ENCODE measurements at places on chromosomes 1 and 21. TPM values are rescaled to one million over a fixed set of nuclear protein-coding genes. Genes with fewer than 3 reads are reported as not detected.

GRCh38 chr1:10738061-10739058, 58.1 kb downstream of the CASZ1 start:
- DNase-seq, result no peak

GRCh38 chr1:230509281-230509977, 83.3 kb upstream of the PGBD5 start:
- DNase-seq, result no peak

The NUP210L gene
- not detected for total RNA-seq

The ZNF281 gene
- total RNA-seq, result 20.6 TPM

GRCh38 chr21:45970674-45971615, 10.6 kb upstream of the COL6A1 start:
- peak; percentile 55 for DNase-seq

DNA sequence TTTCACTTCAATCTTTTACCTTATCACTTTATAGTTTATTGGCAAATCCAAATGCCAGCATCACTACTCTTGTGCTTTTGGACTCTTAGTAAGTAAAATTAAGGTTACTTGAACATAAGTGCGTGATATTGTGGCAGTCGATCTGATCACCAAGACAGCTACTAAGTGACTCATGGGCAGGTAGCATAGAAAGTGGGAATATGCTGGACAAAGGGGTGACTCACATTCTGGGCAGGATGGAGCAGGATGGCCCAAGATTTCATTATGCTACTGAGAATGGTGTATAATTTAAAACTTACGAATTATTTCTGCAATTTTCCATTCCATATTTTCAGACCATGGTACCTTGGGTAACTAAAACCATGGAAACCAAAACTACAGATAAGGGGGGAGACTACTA, 120.2 kb downstream of the ROR1 start:
- DNase-seq, result no peak

DNA sequence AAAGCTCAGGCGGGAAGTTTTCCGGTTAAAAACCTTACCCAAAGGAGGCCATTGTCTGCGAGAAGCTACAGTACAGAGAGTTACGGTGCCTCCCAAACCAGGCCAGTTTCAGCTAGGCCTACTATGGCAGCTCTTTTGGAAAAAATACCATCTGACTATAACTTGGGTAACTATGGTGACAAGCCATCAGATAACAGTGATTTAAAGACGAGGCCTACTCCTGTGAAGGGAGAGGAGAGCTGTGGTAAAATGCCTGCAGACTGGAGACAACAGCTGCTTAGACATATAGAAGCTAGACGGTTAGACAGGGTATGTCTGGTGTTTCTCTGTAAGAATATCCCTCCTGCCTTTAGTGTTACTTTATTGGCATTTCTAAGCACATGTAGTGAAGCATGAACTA, 165.9 kb downstream of the LRRC40 start:
- DNase-seq, result no peak

- DNase-seq, result no peak
These were observed 44.0 kb downstream of the OR10J1 start for GRCh38 chr1:159483501-159483900.

The XPR1 gene
- total RNA-seq, result 17.6 TPM

DNA sequence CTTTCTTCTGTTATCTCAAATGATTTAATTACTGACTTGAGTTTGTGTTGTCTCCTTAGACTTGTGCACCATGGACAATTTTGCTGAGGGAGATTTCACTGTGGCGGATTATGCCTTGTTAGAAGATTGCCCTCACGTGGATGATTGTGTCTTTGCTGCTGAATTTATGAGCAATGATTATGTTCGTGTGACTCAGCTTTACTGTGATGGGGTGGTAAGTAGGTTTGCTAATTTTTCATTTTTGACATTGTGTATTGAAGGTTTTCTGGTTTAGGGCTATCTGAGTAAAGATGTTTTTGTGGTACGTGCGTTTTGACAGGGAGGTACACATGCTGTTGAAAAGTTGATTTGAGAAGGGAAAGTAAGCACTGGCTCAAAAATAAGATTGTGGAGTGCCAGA, 14.1 kb downstream of the TTC3 start:
- no peak for DNase-seq

- no peak for DNase-seq
These were observed 7.8 kb downstream of the UBIAD1 start for GRCh38 chr1:11280719-11281376.

DNA sequence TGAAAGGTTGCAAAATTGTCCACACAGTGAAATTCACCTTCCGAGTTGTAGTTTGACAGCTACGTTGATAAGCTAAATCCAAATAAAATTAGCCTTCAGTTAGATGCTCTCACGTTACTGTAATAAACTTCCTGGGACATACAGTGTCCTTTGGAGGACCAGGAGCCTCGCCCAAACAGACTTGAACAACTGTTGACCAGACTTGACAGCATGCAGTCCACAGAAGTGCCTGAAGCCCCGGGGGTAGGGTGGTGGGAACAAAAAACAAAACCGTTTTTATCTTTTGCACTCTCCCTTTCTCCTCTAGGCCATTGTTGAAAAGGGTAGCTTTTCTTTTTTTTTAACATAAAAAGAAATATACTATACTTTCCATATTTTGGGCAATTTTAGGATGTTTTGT, 172.8 kb upstream of the SAMSN1 start:
- no peak for DNase-seq

DNA sequence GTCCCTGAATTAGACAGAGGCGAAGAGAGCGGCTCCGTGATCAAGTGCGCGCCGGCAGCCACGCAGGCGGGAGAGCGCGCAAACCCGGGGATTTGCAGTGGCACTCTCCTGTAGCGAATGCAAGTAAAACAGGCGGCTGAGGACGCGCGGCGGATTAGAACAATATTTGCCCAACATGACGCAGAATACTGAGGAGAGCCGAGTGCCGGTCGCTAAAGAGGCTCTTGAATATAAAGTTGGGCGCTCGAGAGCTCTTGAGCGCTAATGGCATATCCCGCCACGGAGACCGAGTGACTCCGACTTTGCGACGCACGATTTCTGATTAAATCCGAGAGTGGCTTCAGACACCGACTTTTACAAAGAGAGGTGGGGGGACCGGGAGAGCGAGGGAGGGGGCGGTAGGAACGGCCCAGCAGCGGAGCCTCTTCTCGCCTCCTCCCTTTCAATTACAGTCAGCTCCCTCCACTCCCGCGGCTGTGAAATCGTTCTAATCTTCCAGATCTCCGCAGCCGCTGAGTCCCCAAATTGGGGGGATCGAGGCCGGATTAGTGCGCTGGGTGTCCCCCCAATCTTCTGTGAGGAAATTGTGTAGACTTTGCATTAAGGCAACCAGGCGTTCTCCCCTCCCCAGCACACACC, 2.3 kb downstream of the PAX7 start:
- no peak for DNase-seq

DNA sequence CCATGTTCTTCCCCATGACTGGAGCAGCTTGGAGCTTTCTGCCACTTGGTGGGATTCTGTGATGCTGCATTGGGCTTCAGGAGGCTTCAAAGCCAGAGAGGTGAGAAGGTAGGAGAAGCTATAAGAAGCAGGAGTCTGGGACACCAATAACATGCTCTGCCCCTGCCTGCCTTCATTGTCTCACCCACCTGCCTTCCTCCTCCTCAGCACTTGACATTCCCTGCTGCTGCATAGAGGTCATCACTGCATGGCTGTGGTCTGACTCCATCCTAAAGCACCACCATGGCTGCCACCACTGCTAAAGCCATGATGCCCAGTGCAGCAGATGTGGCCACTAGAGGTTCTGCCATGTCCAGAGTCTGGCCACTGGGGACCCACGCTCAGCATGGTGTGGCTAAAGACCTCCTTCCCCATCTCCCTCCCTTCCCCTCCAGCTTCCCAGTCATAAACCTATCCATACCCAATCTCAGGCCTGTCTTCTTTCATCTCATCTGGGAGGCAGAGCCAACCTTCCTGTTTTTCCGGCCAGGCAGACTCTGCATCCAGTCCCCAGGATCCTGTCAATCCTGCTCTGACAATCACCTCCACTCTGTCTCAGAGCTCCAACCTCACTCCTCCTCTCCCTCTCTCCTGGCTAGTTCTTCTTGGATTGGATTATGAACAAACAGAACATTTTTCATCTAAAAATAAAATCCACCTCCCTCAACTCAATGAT, 285.1 kb upstream of the POU3F1 start:
- no peak for DNase-seq

DNA sequence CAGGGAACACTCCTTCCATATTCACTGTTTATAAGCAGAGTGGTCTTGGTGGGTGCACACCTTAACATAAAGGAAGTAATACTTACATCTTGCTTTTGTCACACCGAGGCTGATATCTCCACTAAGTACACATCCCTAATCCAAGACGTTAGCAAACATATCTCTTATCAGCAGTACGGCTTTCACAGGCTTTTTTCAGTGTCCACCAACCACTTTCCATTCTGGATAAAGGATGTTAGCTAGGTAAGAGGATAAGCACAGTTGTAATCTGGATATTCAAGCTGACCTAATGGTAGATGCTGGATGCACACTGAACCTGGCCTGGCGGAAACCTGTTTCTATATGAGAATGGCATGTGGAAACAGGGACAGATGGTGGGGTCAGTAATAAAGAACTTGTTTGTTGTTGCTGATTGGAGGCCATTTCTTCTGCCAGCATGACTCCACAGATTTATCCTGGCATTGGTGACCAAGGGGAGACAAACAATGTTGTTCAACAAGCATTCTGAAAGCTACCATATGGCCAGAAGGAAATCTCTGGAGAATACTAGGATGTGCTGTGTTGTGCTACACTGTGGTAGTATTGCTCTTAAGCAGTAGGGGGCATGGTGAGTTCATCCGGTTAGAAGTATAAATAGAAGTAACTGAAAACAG, 416.4 kb downstream of the PTBP2 start:
- peak; percentile 41 for DNase-seq

DNA sequence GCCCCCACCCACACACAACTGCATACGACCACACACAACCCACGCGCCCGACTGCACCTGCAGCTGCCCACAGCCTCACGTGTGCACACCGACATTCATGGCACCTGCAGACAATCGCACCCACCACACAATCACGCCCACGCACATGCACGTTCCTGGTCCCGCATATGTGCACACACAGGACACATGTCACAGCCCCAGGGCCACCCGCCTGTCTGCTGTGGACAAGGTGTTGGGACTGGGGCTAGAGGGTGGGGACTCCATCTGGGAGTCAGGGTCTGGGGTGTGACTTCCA, 56.4 kb downstream of the ARHGEF16 start:
- DNase-seq, result no peak

The VSIG8 gene
- total RNA-seq, result not detected

DNA sequence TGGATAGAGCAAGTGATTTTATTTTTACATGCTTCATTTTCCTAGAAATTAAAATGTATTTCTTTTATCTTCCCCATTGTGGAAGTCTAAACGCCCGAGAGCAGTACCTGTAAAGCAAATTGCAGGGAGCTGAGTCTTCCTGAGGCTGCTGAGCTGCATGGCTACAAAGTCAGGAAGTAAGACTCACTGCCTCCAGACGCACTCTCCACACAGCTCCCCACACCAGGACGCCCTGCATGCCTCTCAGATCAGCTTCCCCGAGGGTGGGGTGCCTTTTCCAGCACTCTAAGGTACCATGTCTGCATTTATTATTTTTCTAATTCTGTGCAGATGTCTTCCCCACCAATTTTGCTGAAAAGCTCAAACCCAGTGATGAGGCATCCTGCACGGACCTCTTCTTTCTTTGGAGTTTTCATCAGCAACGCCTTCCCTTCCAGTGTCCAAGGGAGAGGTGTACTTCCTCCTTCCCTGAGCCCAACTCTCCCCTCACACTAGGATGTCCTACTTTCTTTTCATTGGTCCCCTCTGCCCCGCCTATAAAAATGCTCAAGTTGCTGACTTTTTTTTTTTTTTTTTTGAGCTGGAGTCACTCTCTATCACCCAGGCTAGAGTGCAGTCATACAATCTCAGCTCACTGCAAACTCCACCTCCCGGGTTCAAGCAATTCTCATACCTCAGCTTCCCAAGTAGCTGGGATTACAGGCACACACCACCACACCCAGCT, 114.7 kb downstream of the PCNX2 start:
- no peak for DNase-seq

DNA sequence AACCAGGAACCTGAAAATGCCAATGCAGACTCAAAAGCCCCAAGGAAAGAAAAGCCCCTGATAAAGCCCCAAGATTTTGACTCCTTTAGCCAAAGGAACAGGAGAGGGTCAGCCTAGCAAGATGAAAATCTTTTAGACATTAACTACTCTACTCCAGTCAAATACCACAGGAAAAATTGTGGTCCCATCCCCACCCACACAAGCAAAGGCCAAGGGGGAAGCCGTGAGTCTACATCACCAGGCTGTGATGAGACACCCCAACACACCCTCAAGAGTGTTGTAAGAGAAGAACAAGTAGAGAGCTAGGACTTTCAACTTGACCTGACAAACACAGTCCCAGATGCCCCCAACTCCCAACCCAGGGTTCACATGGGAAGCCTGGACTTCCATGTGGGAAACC, 192.8 kb upstream of the NR5A2 start:
- DNase-seq, result no peak

GRCh38 chr21:45615145-45615711, 28.3 kb upstream of the PCBP3 start:
- DNase-seq, result peak; percentile 74

The ALPL gene
- total RNA-seq, result not detected

DNA sequence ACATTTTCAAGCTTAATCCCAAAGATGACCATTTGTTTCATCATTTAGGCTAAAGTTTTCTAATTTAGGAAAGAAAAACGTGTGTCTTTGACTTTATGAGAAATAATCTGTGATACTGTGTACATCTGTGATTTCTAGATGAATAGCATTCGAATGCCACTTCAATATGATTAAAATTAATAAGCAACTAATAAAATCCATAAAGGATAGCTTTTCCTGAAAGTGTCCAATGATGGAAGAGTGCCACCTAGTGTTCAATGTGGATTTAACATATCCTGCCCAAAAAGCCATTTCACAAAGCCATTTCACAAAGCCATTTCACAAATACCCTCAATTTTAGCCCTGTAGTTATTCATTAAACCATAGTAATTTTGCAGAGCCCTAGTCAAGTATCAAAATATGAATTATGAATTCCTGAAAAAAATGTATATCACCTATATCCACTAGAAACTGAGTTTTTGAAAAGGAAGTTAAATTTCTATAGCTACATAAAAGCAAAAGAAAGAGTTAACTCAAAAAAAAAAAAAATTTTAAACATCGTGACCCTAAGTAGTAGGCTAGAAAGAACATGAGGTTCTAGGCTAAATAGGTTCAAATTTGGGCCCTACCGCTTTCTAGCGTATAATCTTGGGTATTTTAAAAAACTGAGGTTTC, 19.1 kb downstream of the NME7 start:
- DNase-seq, result no peak
